ENCODE measurements at places on chromosomes 5 and 9. TPM values are rescaled to one million over a fixed set of nuclear protein-coding genes. Genes with fewer than 3 reads are reported as not detected.
A peak's percentile ranks its signal among the peaks of the same experiment; 100 is the strongest.

DNA sequence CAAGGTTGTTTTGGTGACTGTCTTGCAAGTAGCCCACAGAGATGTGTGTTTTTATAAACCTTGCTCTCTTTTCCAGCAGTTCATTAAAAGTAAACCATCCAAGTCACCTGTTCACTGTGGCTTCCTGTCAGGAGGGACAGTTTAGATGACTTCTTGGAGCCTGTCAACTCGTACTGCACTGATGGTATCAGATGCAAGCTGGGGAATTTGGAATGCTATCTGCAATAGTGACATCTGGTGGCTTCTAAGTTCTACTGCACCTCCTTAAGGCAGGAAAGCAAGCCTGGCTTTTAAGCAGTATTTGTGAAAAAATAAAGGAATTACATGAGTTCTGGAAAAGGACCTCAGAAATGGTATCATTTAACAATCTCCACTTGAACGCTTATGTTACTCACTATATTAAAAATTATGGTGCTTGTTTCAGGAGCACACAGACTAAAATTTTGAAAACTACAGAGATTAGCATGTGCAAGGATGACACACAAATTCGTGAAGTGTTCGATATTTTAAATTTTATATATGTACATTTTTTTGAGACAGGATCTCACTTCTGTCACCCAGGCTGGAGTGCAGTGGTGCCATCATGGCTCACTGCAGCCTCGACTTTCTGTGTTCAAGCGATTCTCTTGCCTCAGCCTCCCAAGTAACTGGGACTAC lies 164.0 kb downstream of the TTC39B start:
- no peaks in the 10 kb centered on the region for H3K36me3 ChIP-seq
- H3K4me3 ChIP-seq: no peak overlapping the region
- DNase-seq: peak; percentile 17
- H3K27me3 ChIP-seq: no peaks in the 10 kb centered on the region

DNA sequence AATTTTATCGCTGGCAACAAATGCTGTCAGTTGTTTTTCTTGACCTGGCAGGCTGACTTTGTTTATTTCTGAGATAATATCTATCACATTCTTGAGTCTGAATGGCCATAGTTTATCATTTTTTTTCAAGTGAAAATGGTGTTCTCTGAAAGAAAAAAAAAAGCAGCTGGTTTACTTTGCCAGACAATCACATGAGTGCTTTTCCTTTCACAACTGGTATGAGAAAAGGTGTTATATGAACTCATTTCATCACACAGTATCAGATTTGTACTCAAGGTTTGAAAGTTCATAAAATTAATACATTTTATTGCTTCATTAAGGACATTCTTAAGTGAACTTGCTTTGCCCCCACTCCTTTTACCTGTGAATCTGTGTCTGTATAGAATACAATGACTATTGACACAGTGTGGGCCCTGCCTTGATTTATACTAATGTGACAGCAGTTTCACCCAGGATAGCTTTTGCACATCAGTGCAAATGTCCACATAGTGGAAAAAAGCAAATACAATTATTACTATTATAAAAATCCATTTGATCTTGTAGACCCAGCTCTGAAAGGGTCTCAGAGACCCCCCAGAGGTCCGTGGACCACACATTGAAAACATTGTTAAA lies 33.1 kb upstream of the PRLR start:
- no peaks in the 10 kb centered on the region for H3K36me3 ChIP-seq
- no peaks in the 10 kb centered on the region for H3K4me1 ChIP-seq
- no peak for DNase-seq
- H3K4me3 ChIP-seq: no peak overlapping the region

GRCh38 chr5:134125039-134126015 lies 10.8 kb downstream of the TCF7 start:
- H3K4me1 ChIP-seq: no peaks in the 10 kb centered on the region
- H3K36me3 ChIP-seq: no peaks in the 10 kb centered on the region
- DNase-seq: no peak
- no peaks in the 10 kb centered on the region for H3K27me3 ChIP-seq
- H3K4me3 ChIP-seq: no peak overlapping the region
- H3K27ac ChIP-seq: no peak overlapping the region

Gene LCN1
- total RNA-seq: not detected

Gene PTTG1
- 383 TPM for total RNA-seq

DNA sequence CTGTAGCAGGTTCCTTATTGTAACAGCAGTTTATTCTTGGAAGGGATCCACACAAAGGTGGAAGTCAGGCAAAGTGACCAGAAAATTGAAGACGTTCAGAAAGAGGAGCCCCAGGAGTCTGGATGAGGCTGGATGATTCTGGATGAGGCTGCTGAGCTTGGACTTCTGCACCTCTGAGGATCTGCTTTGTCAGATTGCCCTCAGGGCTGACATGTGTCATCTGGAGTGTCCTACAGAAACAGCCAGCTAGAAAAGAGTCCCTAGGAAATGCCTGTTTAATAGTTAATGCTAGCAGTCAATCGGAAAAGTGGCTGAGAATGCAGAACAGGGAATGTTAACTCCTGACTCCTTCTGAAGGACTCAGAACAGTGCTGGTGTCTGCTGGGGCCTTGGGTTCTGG lies 236.4 kb downstream of the LRRC70 start:
- H3K27me3 ChIP-seq: no peaks in the 10 kb centered on the region
- no peaks in the 10 kb centered on the region for H3K4me1 ChIP-seq
- no peaks in the 10 kb centered on the region for H3K36me3 ChIP-seq
- DNase-seq: no peak
- no peak overlapping the region for H3K27ac ChIP-seq
- no peak overlapping the region for H3K4me3 ChIP-seq

GRCh38 chr5:195401-196160 lies 4.3 kb downstream of the LRRC14B start:
- no peak for DNase-seq
- H3K4me1 ChIP-seq: peaks cover 5% of the 10 kb centered on the region
- no peaks in the 10 kb centered on the region for H3K36me3 ChIP-seq
- H3K27me3 ChIP-seq: no peaks in the 10 kb centered on the region
- no peak overlapping the region for H3K27ac ChIP-seq

DNA sequence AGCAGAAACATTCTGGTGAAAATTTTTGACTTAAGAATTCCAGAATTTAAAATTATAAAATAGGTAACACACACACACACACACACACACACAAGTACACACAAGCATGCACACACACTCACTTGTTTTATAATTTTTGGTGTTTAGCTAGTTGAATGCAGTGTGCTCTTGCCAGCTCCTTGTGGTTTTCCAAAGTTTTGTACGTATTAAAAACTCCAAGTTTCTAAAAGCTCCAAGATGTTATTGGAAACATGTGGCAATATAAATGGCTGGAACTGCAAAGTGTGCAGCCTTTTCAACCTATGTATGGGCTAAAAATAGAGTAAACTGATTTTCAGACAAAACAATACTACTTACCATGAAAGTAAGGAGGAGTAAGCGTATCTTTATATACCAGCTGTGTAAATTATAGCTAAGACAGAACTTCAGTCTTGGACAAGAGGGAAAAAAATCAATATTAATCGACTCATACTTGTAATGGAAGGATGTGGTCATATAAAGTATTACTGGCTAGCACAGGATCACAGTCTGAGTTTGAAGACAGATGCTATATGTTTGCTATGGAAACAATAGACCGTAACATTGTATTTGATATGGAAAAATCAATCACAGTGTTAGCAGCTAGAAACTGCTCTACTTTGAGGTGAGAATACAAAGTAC lies 727.1 kb upstream of the GRAMD2B start:
- H3K4me1 ChIP-seq: peaks cover 39% of the 10 kb centered on the region
- H3K27me3 ChIP-seq: no peaks in the 10 kb centered on the region
- H3K27ac ChIP-seq: peak overlapping the region; percentile 11
- H3K4me3 ChIP-seq: no peak overlapping the region

GRCh38 chr9:31790720-31791119 lies 593.7 kb upstream of the ACO1 start:
- no peaks in the 10 kb centered on the region for H3K4me1 ChIP-seq
- no peak for DNase-seq
- H3K36me3 ChIP-seq: no peaks in the 10 kb centered on the region
- H3K27me3 ChIP-seq: no peaks in the 10 kb centered on the region

Gene CMBL
- total RNA-seq: not detected

Gene PCDHB5
- 23.8 TPM for total RNA-seq

Gene C9orf153
- total RNA-seq: 0.55 TPM

Gene SLC34A3
- total RNA-seq: not detected

Gene TRPM6
- total RNA-seq: 1.5 TPM

Gene RANBP3L
- 0.73 TPM for total RNA-seq

DNA sequence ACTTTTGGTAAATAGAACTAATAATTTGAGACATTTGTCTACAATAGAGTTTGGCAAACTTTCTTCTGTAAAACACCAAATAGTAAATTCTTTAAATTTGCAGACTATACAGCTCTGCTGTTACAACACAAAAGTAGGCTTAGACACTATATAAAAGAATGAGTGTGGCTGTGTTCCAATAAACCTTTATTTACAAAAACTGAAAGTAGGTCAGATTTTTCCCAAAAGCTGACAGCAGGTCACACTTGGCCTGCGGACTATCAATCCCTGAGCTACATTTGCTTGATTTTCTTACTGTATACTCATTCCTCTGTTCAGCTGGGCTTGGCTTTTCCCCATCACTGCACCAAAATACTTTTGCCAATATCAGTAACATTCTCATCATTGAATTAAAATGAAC lies 189.4 kb downstream of the COMMD10 start:
- H3K4me1 ChIP-seq: no peaks in the 10 kb centered on the region
- no peak overlapping the region for H3K27ac ChIP-seq
- H3K27me3 ChIP-seq: no peaks in the 10 kb centered on the region
- no peak overlapping the region for H3K4me3 ChIP-seq

- no peaks in the 10 kb centered on the region for H3K4me1 ChIP-seq
- H3K36me3 ChIP-seq: no peaks in the 10 kb centered on the region
- DNase-seq: no peak
- H3K27ac ChIP-seq: no peak overlapping the region
Observed at GRCh38 chr5:156505101-156505500, 178.1 kb downstream of the SGCD start.

DNA sequence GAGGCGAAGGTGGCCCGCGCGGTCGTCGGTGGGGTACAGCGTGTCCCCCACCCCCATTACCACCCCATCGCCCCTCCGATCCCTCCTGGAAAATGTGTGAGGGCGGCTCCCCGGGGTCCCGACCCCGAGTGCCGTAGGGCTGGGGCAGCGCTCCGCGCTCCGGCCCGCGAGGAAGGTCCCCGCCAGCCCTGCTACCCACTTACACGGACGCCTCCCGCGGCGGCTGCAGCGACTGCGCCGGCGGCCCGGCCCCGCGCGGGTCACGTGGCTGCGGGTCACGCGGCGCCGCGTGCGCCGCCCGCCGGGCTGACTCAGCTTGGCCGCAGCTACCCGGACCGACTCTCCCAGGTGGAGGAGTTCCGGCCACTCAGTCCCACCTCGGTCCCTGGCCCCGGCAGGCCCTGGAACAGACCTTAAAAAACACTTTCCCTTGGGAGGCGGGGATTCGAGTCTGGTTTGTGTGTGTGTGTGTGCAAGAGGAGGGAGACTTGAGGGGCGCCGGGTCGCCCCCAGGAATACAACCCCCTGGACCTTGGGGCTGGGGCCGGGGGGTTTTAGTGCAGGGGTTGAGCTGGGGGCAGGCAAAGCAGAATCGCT lies at the start of gene GNPDA1:
Gene GNPDA1, minus strand, starts transcription at position 236 of the 597 bp plus-strand sequence. CDS start 992 bp downstream, outside the sequence.
- H3K36me3 ChIP-seq: no peaks in the 10 kb centered on the region
- H3K27ac ChIP-seq: peak within 1 kb of the TSS; percentile 57
- H3K27me3 ChIP-seq: no peaks in the 10 kb centered on the region
- peak; percentile 78 for DNase-seq
- peak within 1 kb of the TSS; percentile 66 for H3K4me3 ChIP-seq

Gene PCDHGC4
- total RNA-seq: 3.6 TPM

Gene ZDHHC11B
- total RNA-seq: not detected

Gene BHMT
- total RNA-seq: not detected

- H3K27ac ChIP-seq: no peak overlapping the region
- H3K4me1 ChIP-seq: peaks cover 13% of the 10 kb centered on the region
- H3K4me3 ChIP-seq: no peak overlapping the region
- DNase-seq: no peak
- H3K27me3 ChIP-seq: no peaks in the 10 kb centered on the region
- no peaks in the 10 kb centered on the region for H3K36me3 ChIP-seq
Observed at GRCh38 chr9:133740911-133741310, 2.8 kb upstream of the SARDH start.

DNA sequence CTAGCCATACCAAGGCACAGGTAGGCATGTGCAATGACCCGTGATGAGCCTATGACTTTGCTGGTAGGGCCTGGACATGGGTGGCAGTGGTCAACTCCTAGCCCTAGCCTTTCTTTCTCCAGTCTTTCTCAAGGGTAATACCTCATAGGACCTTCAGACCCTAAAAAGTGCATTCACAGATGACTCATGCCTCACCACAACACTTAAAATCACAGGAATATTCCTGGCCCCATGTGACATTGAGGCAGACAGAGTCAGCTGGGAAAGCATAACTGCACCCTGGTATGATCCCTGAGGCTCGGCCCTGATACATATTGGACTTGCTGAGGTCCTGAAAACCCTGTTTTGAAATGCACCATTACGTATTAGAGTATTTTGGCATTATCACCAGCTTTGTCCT lies 449.5 kb downstream of the HINT1 start:
- H3K27me3 ChIP-seq: no peaks in the 10 kb centered on the region
- H3K4me1 ChIP-seq: no peaks in the 10 kb centered on the region
- no peak overlapping the region for H3K27ac ChIP-seq
- H3K36me3 ChIP-seq: no peaks in the 10 kb centered on the region

Gene DDX4
- not detected for total RNA-seq

Gene PHF24
- total RNA-seq: not detected

GRCh38 chr5:157085930-157086329 lies 22.9 kb downstream of the HAVCR2 start:
- H3K36me3 ChIP-seq: no peaks in the 10 kb centered on the region
- H3K27ac ChIP-seq: no peak overlapping the region
- no peak for DNase-seq
- H3K4me3 ChIP-seq: no peak overlapping the region
- no peaks in the 10 kb centered on the region for H3K4me1 ChIP-seq

DNA sequence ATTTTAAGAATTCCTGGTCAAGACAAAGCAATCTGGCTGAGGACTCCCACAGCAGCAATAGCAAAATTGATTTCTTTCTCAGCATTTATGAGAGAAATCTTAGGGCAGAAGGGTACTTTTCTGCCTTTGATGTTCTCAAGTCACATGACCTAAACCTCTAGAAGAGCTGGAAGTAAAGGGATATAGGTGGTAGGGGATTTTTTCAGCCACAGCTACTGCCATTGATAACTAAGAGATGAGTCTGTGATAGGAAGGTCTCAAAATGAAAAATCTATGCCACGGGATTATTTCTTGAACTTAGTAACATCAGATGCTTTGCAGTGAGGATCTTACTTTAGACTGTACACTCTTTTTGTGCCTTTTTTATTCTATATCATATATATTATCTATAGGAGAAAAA lies 35.6 kb downstream of the IL6ST start:
- H3K27ac ChIP-seq: no peak overlapping the region
- H3K4me1 ChIP-seq: no peaks in the 10 kb centered on the region
- no peak overlapping the region for H3K4me3 ChIP-seq
- DNase-seq: no peak
- H3K36me3 ChIP-seq: peaks cover 23% of the 10 kb centered on the region

- H3K27me3 ChIP-seq: no peaks in the 10 kb centered on the region
- no peaks in the 10 kb centered on the region for H3K4me1 ChIP-seq
- no peaks in the 10 kb centered on the region for H3K36me3 ChIP-seq
- no peak overlapping the region for H3K27ac ChIP-seq
- H3K4me3 ChIP-seq: no peak overlapping the region
Observed at GRCh38 chr9:34985311-34985899, 4.1 kb upstream of the DNAJB5 start.

GRCh38 chr5:45414620-45415573 lies 281.3 kb downstream of the HCN1 start:
- H3K27me3 ChIP-seq: no peaks in the 10 kb centered on the region
- no peaks in the 10 kb centered on the region for H3K36me3 ChIP-seq
- no peak for DNase-seq
- no peak overlapping the region for H3K27ac ChIP-seq
- peaks cover 8% of the 10 kb centered on the region for H3K4me1 ChIP-seq

Data from SJCRH30 (cell line).